PC-9 (cell line): ENCODE measurements at places on chromosomes 12 and 14.

GRCh38 chr14:49240383-49240782, 345.8 kb downstream of the RPS29 start:
- DNase-seq, result peak; percentile 21

GRCh38 chr12:108457734-108458361, 57.2 kb upstream of the FICD start:
- DNase-seq, result no peak

GRCh38 chr12:31363416-31363809, 37.5 kb upstream of the SINHCAF start:
- no peak for DNase-seq

- DNase-seq, result no peak
Measured at GRCh38 chr14:58641509-58641908, 3.7 kb downstream of the DACT1 start.

DNA sequence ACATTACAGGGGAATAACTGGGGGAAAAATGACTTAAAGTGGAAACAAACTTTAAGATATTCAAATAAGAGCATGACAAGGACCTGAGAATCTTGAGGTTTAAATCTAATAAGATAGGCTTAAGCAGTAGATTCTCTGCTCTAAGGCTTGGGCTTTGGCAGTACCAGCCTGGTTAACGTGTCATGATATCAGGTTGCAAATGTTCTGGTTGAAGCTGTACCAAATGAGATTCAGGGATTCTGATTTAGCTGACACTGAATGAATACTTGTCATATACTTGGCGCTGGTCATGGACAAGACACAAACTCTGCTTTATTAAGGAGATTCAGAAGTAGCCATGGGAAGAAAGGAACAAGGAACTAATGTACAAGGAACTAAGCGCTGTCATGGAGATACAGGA, 6.1 kb downstream of the TCP11L2 start:
- DNase-seq, result no peak

DNA sequence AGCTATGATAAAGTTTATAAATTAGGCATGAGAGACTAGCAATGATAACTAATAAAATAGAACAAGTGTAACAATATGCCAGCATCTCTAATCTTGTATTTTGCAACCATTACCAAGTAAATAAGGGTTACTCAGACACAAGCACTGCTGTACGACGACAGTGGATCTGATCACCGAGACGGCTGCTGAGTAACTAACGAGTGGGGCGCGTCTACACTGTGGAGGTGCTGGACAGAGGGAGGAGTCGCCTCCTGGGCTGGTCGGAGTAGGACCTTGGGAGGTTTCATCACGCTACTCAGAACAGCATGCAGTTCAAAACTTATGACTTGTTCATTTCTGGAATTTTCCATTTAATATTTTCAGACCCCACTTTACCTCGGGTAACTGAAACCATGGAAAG, 18.4 kb downstream of the COA8 start:
- no peak for DNase-seq

- no peak for DNase-seq
Measured at GRCh38 chr12:92556141-92556540, 146.6 kb upstream of the PLEKHG7 start.

GRCh38 chr12:6914947-6915788, 788 bp downstream of the ENO2 start:
- no peak for DNase-seq

DNA sequence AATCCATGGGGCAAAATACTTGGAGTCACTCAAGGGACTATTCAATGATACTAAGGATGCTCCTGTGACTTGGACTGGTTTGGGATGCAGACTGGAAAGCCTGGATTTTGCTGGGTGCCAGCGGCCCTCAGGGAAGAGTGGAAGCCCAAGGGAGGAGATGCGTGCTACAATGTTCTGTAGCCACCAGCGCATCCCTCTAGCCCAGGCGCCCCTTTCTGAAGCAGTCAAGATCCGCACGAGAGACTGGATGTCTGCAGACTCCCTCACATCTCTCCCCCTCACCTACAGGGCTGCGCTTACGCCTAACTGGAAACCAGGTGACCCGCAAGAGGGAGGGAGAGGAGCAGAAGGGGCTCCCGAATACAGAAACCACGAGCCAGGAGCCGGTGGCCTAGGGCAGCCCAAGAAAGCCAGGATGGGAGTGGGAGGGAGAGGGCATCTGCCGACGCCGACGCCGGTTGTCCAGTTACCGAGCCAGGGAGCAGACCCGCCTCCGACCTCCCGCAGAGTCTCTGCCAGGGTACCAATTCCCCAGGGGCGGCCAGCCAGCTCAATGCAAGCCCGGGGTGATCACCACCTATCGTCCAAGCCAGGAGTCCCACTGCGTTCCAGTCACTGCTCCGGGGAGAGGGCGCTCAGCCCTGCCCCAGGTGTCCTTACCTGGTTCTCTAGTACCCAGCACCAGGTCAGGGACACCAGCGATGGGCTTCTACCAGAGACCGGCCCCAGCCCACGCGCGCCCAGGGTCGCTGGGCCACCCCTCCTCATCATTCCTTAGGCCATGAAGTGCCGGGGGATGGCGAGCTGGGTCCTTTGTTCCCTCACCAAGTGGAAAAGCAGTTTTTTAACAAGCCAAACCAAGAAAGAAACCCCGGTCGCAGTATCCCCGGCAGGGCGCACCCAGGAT, 1.2 kb downstream of the NTN4 start:
- peak; percentile 62 for DNase-seq

GRCh38 chr12:130632642-130633041, 83.5 kb downstream of the RIMBP2 start:
- no peak for DNase-seq

GRCh38 chr12:26318661-26319068, 123.3 kb downstream of the SSPN start:
- peak; percentile 59 for DNase-seq

- DNase-seq, result peak; percentile 57
Measured at GRCh38 chr14:52961060-52961639, 10.3 kb upstream of the FERMT2 start.

GRCh38 chr14:61197416-61197815, 83.7 kb downstream of the TMEM30B start:
- DNase-seq, result no peak

GRCh38 chr14:102275866-102276265, 29.1 kb downstream of the MOK start:
- DNase-seq, result no peak

DNA sequence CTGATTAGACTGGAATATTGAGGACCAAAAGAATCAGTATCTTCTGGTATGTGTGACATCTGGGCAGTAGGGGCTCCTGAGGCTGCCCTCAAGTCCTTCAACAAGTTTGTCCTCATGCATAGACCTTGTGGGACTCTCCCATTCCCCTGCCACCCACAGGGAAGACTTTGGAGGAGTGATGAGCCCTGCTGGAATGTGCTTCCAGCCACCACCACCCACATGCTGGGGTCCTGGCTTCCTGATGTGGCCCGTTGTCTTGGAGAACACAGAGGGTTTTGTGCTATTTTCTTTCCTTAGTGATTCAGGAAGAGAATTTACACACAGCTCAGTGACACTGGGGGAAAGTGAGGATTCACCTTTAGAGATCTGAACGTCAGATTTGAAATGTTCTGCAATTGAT, 29.2 kb upstream of the SEL1L start:
- DNase-seq, result no peak

DNA sequence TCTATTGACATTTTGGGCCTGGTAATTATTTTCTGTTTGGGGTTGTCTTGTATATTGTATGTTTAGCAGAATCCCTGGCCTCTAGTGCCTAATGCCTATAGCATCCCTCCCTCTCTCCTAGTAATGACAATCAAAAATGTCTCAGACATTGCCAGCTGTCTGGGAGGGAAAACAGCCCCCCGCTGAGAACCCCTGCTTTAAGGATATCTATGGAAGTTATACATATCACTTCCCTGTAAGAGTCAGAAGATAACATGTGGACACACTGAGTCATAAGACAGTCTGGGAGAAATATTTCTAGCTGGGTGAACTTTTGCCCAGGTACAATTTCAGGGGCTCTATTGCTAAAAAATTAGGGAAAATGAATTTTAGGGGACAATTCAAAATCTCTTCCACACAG, 255.0 kb downstream of the PAWR start:
- no peak for DNase-seq

DNA sequence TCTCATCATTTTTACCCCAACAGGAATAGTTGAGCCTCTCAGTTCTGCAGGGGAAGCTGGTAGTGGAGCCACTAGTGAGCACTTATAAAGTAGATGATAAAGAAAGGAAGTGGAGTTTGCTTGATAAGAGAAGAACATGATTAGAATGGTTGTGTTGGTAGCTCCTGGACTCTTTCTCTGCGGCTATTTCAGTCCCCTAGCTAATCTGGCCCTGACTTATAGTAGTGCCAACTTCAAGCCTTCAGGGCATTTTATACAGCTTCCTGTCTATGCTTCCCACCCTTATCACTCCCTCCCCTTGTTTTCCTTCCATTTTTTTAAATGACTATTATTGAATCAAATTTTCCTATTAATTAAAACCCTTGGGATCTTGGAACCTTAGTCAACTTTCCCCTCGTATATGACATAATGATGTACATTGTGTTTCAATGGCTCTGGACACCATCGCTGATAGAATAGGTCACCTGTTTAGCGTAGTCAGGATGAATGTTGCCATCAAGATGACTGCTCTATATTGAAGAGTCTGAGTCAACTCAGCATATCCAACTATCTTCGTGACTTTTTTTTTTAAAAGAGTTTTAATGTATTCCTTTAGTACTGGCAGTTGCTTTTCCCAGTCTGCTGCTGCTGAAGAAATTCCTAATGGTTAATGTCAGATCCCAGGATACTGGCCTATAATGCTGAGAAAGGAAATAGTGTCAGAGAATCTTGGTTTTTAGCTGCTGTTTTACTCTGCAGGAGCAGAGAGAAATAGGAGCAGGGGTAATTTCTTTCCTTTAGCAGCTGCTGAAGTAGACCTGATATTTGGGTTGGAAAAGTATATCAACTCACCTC, 16.2 kb upstream of the PCNX1 start:
- no peak for DNase-seq

- DNase-seq, result no peak
Measured at GRCh38 chr12:68864604-68865003, 56.6 kb downstream of the MDM2 start.

DNA sequence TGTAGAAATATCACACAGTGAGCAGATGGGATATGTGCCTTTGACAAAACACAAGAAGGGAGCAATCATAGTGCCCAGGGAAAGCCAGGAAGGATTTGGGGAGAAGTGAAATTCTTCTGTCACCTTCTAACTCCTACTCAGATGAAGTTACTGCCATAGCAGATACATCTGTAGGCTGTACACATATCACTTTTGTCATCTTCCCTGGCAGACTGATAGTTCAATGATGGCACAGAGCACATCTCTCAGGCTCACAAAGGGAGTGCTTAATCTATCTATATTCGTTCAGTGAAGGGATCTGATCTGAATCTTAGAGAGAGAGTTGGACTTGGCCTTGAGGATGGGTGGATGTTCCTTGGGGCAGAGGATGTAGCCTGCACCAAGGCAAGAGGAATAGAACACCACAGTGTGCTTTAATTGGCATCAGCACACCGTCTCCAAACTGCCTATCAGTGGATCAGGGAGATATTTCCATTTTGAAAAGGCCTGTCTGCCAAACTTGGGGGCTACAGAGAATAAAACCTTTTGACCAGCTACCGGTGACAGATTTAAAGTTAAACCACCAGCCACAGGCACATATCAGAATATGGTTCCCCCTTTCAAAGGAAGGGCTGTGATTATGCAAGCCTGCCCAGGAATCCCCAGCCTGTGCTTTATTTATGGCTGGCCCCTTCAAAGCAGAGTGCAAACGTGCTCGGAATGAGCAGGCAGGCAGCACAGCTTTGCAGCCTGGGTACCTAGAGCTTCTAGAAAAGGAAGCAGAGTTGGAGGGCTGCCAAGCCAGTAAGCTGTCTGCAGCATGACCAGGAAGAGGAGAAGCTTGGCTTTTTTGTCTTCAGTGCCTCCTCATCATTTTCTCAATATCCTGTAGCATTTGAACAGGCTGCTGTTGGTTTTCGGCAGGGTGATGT, 165.5 kb upstream of the DYRK2 start:
- DNase-seq, result peak; percentile 55

- no peak for DNase-seq
Measured at GRCh38 chr12:10304161-10304574, 3.5 kb upstream of the KLRD1 start.

DNA sequence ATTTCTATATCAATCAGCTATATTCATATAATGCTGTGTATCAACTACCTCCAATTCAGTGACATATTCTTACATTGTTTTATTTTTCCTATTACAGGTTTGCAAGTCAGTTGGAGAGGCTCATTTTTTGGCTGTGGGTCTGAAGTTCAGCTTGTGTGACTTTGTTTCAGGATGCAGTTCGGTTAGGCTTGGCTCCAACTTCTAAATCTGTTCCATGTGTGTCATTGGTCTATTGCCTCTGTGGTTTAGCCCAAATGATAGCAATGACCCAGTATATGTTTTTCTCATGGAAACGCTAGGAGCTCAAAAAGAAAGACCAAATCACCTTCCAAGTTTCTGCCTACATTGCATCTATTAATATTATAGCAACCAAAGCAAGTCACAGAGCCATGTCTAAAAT, 848.6 kb upstream of the LRFN5 start:
- DNase-seq, result no peak

GRCh38 chr14:99159341-99160340, 112.4 kb downstream of the BCL11B start:
- DNase-seq, result no peak
